Stimulated activated CD4-positive, alpha-beta T cell treated with anti-CD3 and anti-CD28 coated beads, Interleukin-4, amount 100 ng/mL, for 4 hours (primary cell): ENCODE measurements at places on chromosomes 3 and 15.

DNA sequence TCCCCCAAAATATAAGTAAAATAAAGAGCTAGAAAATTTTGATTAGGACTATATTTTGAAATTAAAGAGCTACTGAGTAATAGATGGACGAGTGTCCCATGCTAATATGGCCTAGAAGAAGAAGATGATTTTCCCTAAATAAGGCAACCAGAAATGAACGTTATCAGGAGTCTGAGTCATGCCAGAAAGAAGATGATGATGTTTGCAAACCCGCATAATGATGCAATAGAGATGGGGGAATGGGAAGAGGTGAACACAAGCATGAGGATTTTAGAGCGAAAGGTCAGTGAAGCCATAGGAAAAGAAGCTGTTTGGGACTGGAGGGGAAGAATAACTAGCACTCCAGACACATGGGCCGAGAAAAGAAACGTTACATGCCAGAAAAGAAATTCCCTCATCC lies 71.7 kb downstream of the FGF12 start:
- DNase-seq = no peak

DNA sequence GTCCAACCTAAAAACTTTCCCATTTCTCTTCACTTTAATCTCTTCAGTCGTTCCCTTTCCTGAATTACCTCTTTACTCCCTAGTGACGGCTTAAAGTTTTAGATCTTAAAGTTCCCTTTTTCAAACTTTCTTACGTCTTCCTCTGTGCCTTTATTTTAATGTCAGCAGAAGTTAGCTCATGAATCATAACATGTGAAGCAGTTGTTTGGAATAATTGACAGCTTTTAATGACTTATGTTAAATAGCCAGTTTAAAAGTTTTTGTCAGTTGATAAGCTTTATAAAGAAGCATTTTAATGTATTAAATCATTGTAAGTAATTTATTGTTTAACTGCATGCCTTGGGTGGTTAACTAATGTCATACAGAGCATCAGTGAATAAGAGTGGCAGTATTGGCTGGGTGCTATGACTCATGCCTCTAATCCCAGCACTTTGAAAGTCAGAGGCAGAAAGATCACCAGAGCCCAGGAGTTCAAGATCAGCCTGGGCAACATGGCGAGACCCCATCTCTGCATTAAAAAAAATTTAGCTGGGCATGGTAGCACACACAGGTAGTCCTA lies 33.9 kb downstream of the PIK3CA start:
- DNase-seq = no peak

GRCh38 chr3:28933337-28933736 lies 347.5 kb upstream of the RBMS3 start:
- no peak for DNase-seq

GRCh38 chr3:31288641-31289100 lies 244.1 kb upstream of the STT3B start:
- DNase-seq = no peak

GRCh38 chr3:71525391-71525790 lies 58.1 kb downstream of the FOXP1 start:
- no peak for DNase-seq

DNA sequence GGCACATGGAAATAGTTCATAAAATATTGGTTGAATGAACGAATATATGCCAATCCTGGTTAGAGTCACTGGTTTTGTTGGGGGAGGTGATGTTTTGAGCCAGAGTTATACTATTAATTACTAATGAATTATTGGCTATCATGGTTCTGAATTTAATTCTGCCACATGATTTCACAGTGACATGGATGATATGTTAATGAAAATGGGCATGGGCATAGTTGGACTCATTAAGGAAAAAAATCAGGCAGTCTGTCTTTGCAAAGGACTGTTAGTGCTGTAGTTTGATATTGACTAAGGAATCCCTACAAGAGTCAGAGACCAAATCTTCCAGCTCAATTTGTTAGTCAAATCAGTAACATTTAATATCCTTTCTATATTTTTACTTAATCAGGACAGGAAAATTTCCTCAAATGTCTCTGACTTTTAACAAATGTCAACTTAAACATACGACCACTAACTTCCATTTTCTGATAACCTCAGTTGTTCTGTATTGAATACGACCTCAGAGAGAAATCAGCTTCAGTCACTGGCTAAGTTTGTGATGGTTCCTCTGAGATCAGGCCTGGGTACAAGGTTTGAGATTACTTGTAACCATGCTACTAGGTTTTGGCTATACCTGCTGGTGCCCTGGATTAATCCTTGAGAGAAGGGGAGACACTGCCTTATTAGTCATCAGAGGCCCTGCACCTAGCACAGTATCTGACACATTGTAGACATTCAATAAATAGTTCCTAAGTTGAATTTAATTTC lies 13.3 kb downstream of the NFKBIZ start:
- DNase-seq = no peak
